ENCODE measurements at places on chromosomes 13 and 19. TPM values are rescaled to one million over a fixed set of nuclear protein-coding genes. Genes with fewer than 3 reads are reported as not detected.

The MEF2B gene
- 0.22 TPM for total RNA-seq

The ZNF497 gene
- 2.2 TPM for total RNA-seq

GRCh38 chr19:46791944-46792343, 3.5 kb upstream of the SLC1A5 start:
- no peak for DNase-seq

DNA sequence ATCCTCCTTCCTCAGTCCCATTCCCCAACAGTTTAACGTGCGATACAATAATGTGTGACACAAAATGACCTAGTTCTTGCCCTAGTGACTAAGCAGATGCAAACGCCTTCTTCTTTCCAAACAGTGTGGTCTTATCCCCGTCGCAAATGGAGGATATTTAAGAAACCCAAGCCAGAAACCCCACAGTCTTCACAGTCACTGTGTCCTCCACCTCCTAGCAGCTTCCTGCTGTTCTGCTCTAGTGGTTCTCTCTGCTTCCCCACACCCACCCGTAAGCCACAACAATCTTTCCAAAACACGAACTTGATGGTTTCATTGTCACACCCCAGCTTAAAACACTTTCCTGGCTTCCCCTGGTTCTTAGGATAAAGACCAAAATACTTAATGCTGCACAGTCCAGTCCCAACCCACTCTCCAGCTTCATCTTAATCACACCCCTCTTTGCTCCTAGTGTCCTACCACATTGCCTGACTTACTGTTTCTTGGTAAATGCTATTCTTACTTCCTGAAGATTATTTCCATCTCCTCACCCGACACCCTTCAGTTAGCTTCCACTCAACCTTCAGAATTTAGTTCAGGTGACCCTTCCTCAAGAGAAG, 32.3 kb downstream of the ITM2B start:
- DNase-seq = no peak

GRCh38 chr19:771332-771785, 20.4 kb downstream of the MISP start:
- peak; percentile 50 for DNase-seq

DNA sequence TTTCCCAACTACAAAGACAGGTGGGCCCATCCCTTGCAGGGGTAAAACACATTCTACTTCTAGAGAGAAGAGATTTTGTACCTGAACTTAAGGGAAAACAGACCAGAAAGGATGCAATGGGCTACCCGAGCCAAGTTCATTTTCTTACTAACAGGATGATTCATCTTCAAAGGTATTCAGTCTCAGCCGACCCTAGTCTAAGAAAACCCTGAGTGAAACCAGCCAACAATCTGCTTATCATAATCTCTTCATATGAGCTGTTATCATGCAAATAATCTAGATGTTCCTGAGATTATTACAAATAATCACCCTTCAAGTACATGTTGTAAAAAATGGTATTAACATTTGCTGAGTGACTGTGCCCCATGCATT, 15.6 kb downstream of the PABPC3 start:
- DNase-seq = peak; percentile 15

DNA sequence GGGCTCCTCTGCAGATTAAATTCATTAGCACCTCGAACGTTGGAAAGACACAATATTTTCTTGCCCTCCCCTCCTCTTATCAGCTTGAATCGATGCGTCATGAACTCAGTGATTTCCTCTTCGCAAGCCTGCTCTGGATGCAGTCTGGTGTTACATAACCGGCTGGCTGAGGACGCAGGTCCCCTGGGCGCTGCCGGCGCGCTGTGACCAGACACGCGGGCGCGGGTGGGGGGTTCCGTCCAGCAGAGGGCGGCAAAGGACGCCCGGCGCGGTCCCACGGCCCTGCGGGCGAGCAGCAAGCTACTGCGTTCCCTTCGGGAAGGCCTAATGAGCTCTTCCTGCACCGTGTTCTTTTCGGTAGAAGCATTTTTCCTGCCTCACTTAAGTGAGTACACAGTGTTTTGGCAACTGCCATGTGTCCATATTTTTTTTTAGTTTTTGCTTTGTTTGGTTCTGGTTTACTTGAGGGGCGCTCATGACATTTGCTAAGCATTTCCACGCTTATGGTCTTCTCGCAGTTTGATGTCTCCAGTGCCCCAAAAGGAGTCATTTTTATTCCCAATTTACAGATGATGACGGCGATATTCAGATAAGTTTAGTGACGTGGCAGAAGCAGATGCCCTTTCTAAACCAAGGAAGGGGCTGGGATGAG, 112.2 kb upstream of the MBNL2 start:
- DNase-seq = peak; percentile 82

Measured in PC-3 (cell line).